ENCODE measurements at places on chromosomes 7 and 10.

DNA sequence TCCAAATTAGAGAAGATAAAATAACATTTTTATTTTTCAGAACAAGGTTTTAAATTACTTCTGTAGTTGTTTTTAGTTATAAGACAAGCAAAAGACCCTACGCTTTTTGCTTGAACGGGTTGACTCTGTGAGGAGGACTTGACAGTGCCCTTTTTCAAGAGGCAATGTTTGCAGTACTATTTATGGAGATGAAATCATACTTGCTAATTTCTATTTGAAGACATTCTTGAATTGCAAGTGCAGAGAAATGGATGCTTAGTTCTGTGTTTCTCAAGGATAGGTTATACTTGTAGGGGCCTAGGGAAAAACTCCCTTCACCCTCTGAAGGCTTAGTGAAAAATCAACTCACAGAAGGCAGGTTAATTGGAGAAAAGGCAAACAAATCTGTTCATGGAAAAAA lies 1229.5 kb downstream of the REEP3 start:
- no peak for DNase-seq

- DNase-seq, result peak; percentile 52
Measured at GRCh38 chr10:33032654-33033151, 74.7 kb upstream of the ITGB1 start.

DNA sequence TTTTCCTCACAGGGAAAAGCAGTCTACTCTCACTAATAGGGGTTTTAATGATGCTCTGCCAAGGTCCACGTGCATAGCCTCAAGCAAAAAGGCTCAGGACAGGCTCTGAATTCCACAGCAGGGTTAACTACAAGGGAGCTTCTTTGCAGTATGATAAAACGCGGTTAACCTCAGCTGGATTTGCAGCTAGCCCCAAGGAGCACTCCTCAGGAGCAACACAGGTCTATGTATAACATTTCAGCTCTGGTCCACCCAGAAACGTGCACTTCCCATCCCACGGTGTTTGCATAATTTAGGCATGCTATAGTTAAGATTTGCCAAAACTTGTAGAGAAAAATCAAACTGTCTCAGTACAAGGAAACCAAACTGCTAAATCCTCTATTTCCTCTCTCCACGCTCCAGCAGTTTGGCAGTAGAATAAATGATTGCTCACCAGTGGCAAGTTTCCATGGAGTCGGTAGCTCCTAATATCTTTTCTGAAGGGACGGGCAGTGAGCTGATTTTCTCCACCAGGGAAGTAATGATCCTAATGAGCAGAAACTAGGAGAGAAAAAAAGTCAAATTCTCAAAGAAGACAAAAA lies 13.1 kb upstream of the ASB4 start:
- no peak for DNase-seq

DNA sequence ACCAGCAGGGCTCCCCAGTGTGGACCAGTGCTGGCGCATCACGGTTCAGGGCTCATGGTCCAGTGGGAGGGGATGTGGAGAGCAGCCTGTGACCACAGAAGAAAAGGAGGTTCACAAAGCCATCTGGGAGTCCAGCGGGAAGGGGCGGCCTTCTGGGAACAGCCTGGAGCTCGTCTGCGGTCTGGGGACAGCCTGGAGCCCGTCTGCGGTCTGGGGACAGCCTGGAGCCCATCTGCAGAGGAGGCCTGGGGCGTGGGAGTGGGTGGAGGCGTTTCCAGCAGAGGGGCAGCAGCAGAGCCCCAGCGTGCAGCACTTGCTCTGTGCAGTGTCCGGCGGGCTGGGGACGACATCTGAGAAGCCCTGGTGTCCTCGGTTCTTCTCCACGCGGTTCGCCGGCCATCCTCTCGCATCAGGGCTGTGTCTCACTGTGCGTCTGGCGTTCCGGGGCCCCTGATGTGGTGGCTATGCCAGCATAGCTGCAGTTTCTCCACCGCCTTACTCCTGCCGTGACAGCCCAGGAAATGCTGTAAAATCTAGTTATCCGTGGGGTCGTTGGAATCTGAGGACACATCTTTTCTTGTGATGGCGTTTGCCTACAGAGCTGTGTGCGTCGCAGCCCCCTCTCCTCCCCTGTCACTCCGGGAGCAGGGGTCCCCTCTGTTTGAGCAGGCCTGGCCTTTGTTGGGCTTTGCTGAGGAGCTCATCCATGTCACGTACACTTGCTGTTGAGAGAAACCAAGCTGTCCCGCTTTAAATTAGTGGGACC lies 104.6 kb downstream of the INPP5A start:
- no peak for DNase-seq

- DNase-seq, result no peak
Measured at GRCh38 chr10:25933653-25934608, at the start of gene MYO3A. MYO3A (plus strand) TSS chr10:25934229; CDS start chr10:25952111, 17,882 bp downstream.

- DNase-seq, result no peak
Measured at GRCh38 chr7:71817916-71818315, 594.2 kb downstream of the CALN1 start.

DNA sequence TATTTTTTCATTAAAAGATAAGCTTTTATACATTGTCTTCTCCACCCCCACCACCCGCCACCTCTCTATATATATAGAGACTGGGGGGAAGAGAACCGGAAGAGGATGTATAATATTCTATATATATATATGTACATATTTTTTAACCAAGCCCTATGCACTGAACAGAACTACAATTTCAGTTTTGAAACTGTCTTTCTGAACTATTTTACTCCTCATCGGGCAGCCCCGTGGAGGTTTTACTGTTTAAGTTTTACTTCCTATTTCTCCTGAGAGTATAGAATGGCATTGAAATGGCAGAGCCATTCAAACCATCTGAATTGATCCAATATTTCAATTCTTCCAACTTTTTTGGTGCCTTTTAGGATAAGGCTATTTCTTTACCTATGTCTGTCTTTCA lies 1047.1 kb downstream of the NRG3 start:
- no peak for DNase-seq

Measured in BJ (cell line).